ENCODE measurements at places on chromosomes 1 and 21.

DNA sequence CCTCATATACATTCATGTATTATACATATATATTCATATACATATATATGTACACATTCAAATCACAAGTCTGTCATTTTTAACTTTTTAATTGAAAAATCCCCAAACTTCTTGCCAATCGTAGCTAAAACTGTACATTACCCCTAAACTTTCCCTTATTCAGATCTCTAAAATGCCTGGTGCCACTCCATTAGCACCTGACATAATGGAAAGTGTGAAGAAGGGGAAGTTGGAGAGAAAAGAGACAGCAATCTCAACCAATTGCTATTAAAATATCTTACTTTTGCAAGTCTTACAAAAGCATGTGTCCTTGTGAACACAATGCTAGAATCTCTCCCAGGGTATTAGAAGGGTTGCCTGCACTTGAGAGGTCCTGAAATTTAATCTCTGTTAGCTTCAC is 22.7 kb upstream of the PRKACB start:
- DNase-seq, result no peak

DNA sequence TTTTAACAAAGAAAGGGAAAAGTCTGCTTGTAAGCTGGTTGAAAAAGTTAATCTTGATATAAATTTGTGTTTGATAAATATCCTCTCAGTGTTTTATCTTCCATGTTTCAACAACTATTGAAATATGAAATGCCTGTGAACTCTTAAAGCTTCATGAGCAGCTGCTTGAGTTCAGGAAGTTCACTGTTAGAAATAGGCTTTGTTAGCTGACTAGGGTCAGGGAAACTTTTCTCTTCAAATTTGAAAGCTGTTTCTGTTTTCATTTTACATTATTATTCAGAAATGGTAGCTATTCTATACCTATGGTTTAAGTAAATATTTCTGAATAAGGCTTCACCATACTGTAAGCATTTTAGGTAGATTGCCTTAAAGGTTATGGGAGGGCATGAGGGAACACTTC is 191.7 kb downstream of the HS2ST1 start:
- DNase-seq, result no peak

DNA sequence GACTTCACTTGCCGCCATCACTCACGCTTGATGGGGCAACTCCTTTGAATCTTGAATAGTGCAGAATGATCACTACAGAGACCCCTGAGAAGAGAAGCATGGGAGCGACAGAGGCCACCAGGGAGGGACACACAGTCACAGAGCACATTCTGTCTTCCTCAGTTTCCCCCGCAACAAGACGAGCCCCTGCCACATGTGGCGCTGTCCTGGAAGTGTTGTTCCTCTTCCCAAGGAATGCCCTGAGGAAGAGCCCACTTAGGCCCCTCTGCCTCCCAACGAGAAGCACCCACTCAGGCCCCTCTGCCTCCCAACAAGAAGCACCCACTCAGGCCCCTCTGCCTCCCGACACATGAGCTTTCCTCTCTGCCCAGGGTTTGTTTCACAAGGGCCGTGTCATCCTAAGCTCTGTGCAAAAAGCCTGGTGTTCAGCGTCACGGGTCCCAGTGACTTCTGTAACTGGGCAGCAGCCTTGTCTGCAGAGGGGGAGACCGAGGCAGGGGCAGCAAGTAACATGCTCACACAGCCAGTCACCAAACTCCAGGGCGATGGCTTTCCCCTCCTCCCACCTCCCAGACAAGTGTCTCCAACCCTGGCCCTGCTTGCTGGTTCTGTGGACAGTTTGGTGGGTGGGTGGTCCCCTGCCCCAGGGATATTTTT is 19.8 kb downstream of the SLC37A1 start:
- DNase-seq, result no peak

DNA sequence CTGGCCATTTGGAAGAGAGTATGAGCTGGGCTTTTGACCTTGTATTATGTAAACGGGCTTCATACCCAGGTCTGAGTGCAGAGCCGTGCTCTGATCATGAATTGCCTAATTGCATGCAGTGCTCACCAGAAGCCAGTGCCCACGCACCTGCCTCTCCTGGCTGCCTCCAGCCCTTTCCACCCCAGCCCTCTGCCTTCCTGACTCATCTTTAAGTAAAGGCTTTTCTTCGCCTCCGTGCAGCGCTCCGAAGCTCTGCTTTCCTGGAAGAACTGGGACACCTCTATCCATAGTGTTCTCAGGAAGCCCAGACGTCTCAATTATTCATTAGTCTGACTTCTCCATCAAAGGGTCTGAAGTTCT is 413.7 kb downstream of the PTPRU start:
- DNase-seq, result no peak

DNA sequence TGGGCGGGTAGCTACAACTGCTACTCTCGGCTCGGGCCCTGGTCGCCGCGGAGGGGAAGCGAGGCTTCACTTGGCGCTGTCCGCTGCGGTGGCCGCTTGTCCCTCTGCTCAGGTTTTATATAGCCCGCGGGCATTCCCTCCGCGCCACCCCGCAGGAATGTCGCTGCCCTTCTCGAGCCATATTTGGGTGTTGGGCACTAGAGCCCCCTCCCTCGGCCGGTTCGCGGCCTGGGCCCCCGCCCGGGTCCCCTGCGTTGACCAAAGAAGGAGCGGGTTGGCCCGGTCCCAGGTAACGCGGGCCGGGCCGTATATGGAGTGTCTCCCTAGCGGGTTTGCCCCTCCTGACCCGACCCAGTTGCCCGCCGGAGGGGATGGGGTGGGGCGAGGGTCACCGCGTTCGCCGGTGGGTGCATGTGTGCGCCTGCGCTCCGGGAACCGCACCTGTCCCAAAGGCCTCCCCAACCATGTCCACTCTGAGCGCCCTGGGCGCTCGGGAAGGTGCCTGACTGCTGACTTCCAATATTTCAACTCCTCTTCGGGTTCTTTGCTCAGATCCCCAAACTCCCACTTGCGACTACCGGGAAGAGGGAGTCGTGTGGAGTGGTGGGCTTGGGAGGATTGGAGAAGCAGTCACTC is at the start of gene ACTA1:
TSS of gene ACTA1 (minus strand) at position 90 of the 636 bp plus-strand sequence. CDS start 979 bp downstream, outside the sequence.
- no peak for DNase-seq

DNA sequence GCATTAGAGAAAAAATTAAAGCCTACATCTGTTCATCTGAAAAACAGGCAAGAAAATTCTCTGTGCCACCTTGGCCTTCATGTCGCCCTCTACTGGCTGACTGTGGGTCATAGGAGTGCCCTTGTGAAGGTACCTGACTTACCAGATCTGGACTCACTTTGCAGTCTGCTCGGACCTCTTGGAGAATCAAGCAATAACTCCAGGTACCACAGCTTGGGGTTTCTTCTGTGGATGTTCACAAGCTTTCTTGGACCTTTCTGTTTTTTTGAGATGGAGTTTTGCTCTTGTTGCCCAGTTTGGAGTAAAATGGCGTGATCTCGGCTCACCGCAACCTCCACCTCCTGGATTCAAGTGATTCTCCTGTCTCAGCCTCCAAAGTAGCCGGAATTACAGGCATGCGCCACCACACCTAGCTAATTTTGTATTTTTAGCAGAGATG is 2.4 kb upstream of the PRAMEF18 start:
- no peak for DNase-seq

- no peak for DNase-seq
These were observed 50.6 kb upstream of the ANGPTL1 start for GRCh38 chr1:178921499-178921898.

GRCh38 chr1:54112027-54112426 is 40.8 kb downstream of the CDCP2 start:
- DNase-seq, result no peak

GRCh38 chr21:42986125-42986783 is 11.9 kb downstream of the PKNOX1 start:
- no peak for DNase-seq

DNA sequence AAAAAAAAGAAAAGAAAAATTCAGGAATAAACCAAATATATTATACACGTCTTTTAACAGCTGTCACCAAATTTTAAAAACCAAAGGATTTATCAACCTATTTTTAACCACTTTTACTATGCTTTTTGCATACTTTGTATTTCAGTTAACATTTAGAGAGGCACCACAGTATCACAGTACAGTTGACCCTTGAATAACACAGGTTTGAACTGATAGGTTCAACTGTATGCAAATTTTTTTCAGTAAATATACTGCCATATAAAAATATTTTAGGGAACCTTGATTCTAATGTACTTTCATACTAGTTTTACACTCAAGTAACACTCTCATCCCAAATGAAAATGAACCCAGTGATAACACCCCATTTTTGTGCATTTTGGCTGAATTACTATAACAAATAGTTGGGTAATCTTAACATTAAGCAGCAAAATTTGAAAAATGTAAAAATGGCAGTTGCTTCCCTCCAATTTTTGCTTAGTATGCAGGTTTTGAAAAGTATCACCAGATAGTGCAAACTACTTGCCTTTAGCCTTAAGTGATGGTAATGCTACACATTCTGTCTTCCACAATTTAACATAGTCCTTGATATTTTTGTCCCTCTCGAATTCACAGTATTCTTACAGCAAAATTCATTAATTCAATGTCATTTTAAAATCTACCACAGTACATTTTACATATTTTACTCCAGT is 10.8 kb upstream of the ADCY10 start:
- no peak for DNase-seq

- DNase-seq, result no peak
These were observed 37.0 kb downstream of the SERBP1 start for GRCh38 chr1:67393240-67393639.

- DNase-seq, result no peak
These were observed at the start of gene GRIK3 for GRCh38 chr1:37034121-37035013. TSS of gene GRIK3 (minus strand) at chr1:37034515. CDS start at chr1:37034108, 407 bp downstream.

DNA sequence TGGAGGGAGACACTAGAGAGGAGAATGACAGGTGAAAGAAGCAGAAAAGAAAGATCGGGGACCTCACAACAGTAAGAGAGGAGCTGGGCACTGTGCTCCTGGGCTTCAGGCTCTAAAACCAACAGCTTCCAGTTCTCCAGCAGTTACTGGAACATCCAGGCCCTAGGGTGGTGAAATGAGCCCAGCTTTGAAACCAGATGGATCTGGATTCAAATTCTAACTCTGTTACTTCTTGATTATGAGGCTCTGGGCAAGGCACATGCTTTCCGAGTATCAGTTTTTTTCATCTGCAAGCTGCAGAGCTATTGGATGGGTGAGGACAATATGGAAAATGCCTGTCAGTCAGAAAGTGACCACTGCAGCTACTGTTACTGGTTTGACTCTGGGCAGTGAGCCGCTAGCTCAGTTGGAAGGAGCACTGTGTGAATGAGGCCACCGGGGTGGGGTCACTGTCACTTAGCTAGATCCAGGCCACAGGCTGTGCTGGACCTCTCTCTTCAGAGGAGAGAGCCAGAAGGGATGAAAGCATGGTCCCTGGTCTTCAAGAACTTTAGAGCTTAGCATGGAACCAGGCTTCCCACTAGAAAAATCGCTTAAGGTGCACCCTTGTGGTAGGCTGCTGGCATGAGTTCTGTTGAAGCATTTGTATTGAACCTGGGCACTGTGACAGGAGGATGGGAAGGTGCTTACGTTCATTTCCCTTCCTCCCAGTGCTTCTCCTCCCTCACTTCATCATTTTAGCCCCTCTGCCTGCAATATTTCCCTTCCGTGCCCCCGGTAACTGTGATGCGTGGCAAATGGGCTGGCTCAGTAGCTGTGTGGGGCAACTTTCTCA is 12.2 kb downstream of the PLEKHO1 start:
- DNase-seq, result no peak

GRCh38 chr1:61277121-61277690 is 194.8 kb downstream of the NFIA start:
- DNase-seq, result no peak

GRCh38 chr1:209884665-209885117 is 53.3 kb upstream of the SYT14 start:
- DNase-seq, result peak; percentile 94

- DNase-seq, result no peak
These were observed 82.7 kb downstream of the KAZN start for GRCh38 chr1:14681182-14681581.

DNA sequence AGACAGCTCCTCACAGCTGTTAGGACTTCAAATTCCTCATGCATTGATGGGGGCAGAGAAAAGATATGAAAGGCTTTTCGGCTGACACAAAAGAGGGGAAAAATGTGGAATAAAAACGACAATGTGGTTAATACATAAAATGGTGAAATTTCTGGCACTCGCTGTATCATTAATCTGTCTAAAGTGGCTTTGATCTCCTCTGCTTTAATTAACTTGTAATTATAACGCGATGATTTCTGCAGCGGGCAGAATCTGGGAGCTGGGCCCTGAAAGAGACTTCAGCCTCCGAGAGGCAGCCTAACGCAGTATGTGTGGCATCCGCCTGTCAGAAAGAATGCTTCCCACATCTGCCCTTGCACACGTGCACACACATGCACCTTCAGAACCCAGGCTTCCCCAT is 144.1 kb upstream of the IGSF21 start:
- no peak for DNase-seq

- DNase-seq, result no peak
These were observed 164.8 kb downstream of the PPIAL4G start for GRCh38 chr1:148318123-148318903.

DNA sequence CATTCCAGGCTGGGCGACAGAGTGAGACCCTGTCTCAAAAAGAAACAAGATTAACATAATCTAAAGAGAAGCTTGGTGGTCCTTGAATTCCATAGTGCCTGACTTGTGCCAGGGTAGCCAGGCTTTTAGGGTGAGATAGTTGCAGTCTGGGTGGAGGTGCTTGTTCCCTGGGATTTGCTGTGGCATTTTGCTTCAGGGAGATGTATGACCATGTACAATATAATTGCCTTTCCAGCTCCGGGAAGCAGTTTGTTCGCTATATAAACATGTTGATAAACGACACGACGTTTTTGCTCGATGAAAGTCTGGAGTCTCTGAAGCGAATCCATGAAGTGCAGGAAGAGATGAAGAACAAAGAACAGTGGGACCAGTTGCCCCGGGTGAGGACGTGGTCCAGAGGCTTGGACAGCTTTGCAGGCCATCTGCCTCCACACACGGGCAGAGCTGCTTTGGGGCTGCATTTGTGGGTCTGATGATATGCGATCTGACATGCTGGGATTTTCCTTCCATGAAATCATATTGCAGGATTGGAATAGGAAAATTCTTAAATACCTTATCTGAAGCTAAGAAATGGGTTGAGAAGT is 49.4 kb upstream of the KIF1B start:
- DNase-seq, result no peak

GRCh38 chr1:30271401-30272276 is 451.7 kb downstream of the MATN1 start:
- no peak for DNase-seq
